ENCODE measurements at places on chromosomes 11 and 22. TPM values are rescaled to one million over a fixed set of nuclear protein-coding genes. Genes with fewer than 3 reads are reported as not detected.

ANO3 gene
- total RNA-seq = not detected

APOBEC3C gene
- 7.2 TPM for total RNA-seq

DNA sequence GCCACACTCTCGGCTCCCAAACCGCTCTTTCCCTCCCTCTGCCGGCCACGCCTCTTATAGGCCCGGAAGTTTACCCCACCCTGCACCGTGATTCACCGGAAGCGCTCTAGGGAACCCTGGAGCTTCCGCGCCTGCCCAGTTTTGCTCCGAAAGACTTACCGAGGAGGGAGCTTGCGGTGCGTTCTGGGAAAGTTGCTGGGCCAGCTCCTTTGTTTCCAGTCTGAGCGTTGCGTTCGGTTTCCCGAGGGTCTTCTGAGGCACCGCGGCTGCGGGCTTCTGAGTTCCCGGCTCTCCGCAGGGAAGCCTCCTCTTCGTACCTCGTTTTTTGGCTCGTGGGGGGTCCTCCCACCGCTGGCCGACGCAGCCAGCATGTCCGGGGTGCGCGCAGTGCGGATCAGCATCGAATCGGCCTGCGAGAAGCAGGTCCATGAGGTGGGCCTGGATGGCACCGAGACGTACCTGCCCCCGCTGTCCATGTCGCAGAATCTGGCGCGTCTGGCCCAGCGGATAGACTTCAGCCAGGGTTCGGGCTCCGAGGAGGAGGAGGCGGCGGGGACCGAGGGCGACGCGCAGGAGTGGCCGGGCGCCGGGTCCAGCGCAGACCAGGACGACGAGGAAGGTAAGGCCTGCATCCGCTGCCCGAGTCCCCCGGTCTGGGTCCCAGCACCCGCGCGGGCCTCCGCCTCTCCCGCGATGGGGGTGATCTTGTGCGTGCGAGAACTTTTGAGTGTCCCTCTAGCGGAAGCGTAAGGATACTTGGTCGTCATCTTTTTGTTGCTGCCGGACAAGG lies at the start of gene MED17:
Gene MED17 (plus strand): TSS at position 138 of the 790 bp plus-strand sequence. CDS start 232 bp downstream, at position 370.
- DNase-seq = peak; percentile 96

WNT7B gene
- total RNA-seq = not detected

- DNase-seq = no peak
Observed at GRCh38 chr22:25655371-25655935, 86.5 kb upstream of the MYO18B start.

DNA sequence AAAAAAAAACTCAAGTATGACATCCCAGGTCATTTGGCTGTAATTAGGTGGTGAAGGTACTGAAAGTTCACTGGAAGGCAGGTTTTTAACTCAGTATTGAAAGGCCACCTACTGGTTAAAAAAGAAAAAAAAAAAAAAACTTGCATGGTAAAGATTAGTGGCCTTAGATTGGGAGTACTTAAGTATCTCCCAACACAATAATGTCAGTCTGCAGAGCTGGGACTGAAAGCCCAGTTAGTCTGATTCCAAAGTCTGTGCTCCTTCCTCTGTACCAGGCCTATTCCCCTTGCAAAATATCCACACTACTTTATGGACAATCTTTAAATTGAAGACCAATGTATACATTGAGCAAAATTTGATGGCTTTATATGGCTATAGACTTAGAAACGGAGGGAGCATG lies 85.5 kb downstream of the NOX4 start:
- DNase-seq = no peak

- no peak for DNase-seq
Observed at GRCh38 chr11:118200901-118201680, 23.7 kb downstream of the JAML start.

DNA sequence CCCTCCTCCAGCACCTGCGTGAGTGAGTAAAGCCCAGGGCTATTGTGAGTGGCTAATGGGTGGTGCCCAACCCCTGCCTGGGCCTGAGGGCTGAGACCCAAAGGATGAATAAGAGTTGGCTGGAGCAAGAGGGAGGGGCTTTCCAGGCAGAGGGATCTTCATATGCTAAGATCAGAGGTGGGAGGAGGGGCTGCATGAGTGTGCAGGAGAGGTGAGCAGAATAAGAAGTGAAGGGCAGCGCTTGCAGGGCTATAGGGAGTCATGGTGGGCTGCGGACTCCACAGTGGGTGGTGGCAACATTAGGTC lies 3.9 kb downstream of the EMID1 start:
- no peak for DNase-seq

LRRC4C gene
- total RNA-seq = 2.5 TPM

DNA sequence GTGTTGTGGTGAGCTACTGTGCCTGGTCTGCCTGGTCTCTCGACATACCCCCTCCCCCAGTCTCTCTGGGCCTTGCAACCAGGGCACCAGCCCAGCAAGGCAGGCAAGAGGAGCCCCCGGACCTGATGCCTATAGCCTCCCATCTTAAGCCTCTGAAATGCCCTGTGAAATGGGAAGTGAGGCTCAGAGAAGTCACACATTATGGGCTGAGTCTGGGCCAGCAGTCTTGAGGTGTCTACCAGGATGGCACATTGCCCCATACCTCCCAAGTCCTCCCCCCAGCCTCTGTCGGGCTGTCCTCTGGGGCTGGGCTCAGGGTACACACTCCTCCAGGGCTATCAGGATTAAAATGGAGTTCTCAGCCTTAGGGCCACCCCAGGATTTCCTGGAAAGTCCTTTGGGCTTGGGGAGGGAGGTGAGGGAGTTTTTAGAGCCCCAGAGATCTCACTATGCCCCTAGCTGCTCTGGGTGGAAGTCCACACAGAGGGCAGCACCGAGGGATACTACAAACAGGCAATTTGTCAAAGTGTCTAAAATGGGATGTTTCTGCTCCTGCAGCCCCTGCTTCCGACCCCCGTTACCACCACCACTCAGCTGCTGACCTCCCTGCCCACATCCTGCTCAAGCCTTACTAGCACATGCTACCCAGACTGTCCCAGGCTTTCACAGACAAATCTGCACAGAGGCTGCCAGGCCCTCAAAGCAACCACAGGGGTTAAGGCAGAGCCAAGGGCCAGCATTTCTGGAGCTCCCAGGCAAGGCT lies 3.1 kb upstream of the SH3BP1 start:
- DNase-seq = no peak

GGT5 gene
- 59.2 TPM for total RNA-seq

DNA sequence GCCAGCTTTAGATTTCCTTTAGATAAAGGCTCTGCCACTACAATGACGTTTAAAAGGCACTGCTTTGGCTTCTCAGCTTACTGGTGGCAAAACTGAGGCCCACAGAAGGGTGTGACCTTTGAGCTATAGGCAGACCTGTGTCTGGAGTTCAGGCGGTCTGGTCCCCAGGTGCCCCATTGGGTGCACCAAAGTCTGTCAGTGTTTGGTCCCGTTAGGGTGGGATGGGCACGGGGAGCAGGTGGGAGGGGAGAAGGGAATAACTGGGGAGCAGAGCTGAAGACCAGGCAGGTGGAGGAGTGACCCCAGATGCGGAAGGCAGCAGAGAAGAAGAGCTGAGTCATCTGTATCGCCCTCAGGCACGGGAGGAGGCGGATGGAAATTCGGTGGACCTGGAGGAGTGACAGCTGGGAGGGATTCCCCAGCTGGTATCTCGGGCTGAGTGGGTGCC lies 45.3 kb upstream of the GCAT start:
- no peak for DNase-seq

FAM180B gene
- 0.80 TPM for total RNA-seq

CBLIF gene
- total RNA-seq = not detected

Data from esophagus muscularis mucosa (tissue), 4 donors.